HT-29 (cell line): ENCODE measurements at places on chromosomes 16 and 17.

- no peak for DNase-seq
Measured at GRCh38 chr17:8046306-8046928, 7.6 kb downstream of the ALOX15B start.

DNA sequence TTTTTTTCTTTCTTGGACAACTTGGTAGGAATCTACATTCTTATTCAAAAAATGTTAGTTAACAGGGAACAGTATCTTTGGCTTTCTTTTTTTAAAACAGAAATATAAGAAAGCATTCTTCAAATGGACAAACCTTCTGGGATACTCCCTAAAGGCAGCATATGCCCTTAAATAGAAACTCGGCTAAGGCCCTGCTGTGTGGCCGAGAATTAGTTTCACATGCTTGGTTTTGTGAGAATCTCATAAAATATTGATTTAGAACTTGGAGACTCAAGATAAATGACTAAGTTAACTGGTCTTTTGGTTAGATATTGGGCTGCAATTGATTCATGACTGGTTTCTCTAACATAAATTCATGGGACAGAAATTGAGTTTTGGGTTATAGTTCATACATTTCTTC lies 359.9 kb upstream of the XYLT1 start:
- DNase-seq: no peak

GRCh38 chr16:30984669-30985400 lies at the start of gene HSD3B7:
Gene HSD3B7, plus strand, starts transcription at chr16:30985207. Its CDS starts 452 bp downstream, at chr16:30985659.
- DNase-seq: peak; percentile 84

GRCh38 chr16:81765111-81765919 lies 13.8 kb upstream of the PLCG2 start:
- DNase-seq: no peak

DNA sequence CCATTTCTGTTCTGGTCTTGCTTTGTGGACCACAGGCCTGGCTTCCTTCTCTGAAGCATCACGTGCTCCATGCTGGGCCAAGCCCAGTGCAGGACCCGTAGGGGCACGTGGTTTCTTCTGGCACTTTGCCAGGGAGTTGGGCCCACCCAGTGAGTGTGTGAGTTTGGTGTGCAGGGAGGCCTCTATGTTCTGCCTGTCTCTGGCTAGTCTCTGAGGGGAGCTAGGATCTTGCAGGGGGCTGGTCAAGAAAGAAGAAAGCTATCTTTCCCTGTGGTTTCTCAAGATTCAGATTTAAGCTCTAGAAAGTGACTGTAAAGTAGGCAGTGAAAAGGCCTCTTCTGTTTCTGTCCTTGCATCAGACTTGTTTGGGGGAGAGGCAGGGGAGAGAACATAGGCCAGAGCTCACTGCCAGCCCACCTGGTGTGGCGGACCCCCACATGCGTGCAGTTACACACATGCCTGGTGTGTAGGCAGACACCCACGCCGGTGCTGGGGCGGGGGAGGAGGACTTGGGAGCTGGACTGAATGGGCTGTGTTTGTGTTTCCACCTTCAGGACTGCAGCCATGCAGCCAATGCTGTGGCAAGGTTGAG lies 11.8 kb downstream of the LASP1 start:
- DNase-seq: peak; percentile 58

GRCh38 chr17:76132574-76133338 lies 8.3 kb downstream of the FOXJ1 start:
- peak; percentile 61 for DNase-seq

GRCh38 chr16:3454093-3454492 lies 10.6 kb downstream of the NAA60 start:
- DNase-seq: peak; percentile 8

- DNase-seq: no peak
Measured at GRCh38 chr16:88917146-88917914, 50.9 kb upstream of the PABPN1L start.

DNA sequence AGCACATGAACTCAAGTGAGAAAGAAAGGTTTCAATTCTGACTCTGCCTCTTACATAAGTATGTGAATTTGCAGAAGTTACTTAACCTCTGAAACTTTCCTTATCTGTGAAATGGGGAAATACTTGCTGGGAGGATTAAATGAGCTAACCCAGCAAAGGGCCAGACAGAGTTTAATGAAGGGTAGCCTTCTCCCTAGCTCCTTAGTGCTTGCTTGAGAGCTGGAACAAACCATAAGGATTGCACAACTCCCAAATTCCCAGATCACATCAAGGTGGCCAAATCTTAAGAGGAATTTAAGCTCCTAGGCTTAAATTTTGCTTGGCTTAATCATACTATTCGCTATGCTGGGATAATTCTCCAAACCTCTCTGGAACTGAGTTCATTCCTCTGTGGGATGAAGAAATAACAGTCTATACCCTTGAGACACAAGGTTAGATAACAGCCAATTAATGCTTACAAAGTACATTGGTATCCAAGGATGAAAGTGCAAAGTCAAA lies 11.8 kb upstream of the WSB1 start:
- no peak for DNase-seq

GRCh38 chr17:81040791-81041337 lies 5.9 kb downstream of the BAIAP2 start:
- DNase-seq: no peak

GRCh38 chr16:68362947-68363657 lies 52.3 kb downstream of the PRMT7 start:
- DNase-seq: no peak

DNA sequence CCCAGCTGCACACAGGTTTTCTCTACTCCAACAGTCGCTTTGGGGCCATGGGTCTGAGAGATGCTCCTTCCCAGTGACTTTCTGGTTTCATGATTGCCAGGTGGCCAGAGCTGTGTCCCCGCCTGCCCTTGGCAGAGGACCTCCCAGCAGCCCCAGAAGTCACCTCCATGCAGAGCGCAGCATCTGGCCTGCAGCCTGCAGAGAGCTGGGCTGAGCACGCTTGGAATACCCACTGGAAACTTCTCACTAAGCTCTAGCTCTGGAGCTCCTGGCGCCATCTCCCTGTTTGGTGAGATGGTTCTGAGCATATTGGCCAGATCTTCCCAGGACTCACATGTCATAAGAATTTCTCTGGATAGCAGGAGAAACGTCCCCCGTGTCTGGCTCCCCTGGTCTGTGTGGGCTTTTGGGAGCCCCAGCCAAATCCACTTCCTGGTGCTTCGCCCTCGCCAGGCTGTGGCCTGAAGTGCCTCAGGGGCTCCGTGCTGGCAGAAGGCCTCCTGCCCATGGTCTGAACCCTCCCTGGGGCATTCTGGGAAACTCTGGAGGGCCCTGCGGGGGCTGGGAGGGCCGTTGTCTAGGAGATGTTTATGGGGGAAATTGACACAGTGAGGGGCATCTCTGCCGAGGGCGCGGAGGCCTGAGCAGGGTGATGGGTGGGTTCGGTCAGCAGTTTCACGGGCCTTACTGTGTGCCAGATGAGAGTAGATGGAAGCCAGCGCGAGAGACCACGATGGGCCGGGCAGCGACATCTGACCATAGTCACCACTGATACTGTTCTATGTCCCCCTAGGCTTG lies 73.2 kb upstream of the CIBAR2 start:
- DNase-seq: no peak

DNA sequence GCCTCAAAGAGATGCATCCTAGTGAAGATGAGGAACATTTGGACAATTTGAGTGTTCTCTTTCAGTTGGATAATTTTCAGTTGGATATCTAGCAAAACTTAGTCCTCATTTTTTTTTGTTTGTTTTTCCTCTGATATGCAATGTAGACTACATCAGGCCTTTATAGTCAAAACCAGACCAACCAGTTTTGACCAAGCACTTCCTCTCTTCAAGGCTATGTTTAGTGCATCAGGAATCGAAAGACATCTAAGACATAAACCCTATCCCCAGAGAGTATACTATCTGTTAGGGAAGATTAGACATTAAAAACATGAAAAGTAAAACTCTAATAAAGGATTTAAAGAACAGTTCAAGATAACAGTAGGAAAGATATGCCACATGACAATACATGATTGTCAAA lies 256.1 kb downstream of the IRX3 start:
- peak; percentile 55 for DNase-seq

- peak; percentile 97 for DNase-seq
Measured at GRCh38 chr16:74666425-74667254, at the start of gene RFWD3. Gene RFWD3, minus strand, starts transcription at chr16:74666877. Its CDS starts 5,428 bp downstream, at chr16:74661449.

GRCh38 chr16:30186444-30186781 lies 3.0 kb downstream of the CORO1A start:
- DNase-seq: no peak

DNA sequence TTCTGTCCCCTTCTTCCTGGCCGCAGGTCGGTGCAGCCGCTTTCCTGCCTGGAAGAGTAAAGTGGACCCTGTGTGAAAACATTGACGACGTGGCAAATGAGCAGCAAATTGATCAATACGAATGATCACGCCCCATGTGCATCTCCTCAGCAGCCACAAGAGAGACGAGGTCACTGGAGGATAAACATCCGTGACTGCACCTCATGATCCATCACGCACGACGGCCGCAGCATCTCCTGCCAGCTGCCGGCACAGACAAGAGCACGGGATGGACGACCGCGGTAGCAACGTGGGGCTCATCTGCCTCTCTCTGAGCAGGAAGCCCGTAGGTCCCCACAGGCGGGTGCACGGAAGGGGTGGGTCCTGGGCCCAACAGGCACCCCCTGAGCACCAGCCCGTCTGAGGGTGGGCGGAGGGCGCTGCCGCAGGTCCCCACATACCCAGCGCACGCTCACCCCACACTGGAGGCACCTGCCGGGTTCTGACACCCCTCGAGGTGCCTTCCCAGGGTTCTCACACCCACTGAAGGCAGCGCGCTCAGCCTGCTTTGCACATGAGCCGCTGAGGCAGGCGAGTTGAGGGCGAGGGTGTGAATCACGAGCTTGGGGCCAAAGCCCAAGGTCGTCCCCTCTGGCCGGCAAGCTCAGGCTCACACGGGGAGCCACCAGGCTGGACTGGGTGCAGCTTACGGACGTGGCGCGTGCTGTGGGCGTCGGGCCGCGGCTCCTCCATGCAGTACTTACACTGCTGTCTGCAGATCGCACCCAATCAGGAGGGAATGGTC lies 12.3 kb upstream of the CDH15 start:
- no peak for DNase-seq

DNA sequence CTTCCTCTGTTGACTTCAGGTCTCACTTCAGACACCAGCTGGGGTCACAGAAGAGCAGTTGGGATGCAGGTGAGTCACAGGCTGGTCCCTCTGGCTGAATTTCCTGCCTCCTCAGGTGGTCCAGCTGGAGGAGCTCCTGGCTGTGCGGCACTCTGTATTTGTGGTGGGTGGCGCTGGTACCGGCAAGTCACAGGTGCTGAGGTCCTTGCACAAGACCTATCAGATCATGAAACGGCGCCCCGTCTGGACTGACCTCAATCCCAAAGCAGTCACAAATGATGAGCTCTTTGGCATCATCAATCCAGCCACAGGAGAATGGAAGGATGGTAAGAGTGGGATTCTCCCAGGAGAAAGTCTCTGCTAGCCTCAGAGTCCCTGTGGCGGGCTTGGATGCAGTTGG lies 149.2 kb downstream of the DNAH9 start:
- no peak for DNase-seq

- no peak for DNase-seq
Measured at GRCh38 chr16:2086106-2086742, 38.4 kb downstream of the TSC2 start.

DNA sequence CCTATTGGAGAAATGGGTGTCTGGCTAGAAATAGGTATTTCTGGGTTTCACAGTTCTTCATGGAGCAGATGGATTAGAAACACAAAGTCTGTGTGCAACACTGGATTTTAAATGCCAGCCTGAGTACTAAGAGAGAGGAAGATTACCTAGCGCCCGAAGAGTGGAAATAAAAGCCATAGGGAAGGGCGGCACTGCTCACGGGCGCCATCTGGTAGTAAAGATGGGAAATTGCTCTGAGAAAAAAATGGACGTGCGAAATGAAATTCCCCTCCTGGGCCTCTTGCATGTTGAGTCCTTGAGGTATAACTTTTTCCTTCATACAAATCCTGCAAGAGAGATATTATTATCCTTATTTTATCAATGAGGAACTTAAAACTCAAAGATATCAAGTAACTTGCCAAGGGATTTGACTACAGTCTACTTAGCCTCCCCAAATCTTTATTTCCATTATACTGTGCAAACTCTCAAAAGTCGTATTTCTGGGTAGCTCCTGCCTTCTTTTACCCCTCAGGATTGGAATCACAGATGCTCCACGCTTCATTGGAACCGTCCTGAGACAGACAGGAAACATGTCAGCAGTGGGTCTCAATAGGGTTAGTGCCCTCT lies 72.8 kb downstream of the MMD start:
- peak; percentile 81 for DNase-seq

- no peak for DNase-seq
Measured at GRCh38 chr16:27943766-27944165, 119.7 kb downstream of the GSG1L start.

DNA sequence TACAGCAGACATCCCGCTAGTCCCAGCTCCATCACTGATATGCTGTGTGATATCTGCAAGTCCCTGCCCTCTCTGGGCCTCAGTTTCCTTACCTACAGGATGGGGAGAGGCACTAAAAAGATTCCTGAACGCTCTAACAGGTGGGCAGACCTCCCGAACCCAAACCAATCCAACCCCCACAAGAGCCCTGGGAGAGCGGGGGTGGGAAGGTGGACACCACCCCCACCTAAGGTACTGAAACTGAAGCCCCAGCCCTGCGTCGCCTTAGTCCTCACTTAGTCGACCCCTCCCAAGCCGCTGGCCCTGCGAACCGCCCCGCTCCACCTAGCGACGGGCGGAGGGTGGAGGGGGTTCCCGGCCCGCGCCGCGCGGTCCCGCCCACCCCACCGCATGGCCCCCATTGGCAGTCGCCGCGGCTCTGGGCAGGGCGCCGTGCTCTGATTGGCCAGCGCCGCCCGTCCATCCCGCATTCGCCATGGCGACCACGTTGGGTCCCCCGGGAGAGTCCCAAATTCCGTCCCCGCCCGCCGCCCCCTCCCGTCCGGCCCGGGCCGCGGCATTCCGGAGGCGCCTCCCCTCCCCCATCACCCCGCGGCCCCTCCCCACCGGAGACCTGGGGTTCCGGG lies 578 bp downstream of the CCDC102A start:
- peak; percentile 75 for DNase-seq

GRCh38 chr16:75861311-75862097 lies 135.2 kb upstream of the CPHXL start:
- no peak for DNase-seq

GRCh38 chr17:17256316-17256715 lies 19.3 kb upstream of the FLCN start:
- DNase-seq: no peak

- no peak for DNase-seq
Measured at GRCh38 chr17:63278728-63279442, 167.2 kb downstream of the CYB561 start.

DNA sequence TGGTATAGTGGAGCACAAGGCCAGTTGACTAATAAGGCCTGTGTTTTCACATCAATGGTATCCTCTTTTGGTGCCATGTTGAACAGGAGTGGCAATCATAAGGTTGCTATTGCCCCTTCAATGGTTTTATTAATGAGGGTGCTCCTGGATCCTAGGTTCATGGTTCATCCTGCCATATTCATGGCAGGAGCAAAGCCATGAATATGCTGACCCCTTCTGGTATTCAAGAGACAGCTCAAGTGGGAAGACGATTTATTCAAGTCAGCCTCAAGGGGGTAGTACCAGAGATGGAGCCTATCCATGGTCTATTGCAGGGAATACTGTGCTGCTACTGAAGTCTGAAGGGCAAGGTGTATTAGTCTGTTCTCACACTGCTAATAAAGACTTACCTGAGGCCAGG lies 2.6 kb downstream of the ABCA9 start:
- DNase-seq: peak; percentile 31
